ENCODE measurements at places on chromosomes 13 and 19.

GRCh38 chr19:12937093-12937926, 1.1 kb upstream of the CALR start:
- DNase-seq = no peak

GRCh38 chr19:45766869-45767346, 2.1 kb downstream of the SIX5 start:
- DNase-seq = no peak

DNA sequence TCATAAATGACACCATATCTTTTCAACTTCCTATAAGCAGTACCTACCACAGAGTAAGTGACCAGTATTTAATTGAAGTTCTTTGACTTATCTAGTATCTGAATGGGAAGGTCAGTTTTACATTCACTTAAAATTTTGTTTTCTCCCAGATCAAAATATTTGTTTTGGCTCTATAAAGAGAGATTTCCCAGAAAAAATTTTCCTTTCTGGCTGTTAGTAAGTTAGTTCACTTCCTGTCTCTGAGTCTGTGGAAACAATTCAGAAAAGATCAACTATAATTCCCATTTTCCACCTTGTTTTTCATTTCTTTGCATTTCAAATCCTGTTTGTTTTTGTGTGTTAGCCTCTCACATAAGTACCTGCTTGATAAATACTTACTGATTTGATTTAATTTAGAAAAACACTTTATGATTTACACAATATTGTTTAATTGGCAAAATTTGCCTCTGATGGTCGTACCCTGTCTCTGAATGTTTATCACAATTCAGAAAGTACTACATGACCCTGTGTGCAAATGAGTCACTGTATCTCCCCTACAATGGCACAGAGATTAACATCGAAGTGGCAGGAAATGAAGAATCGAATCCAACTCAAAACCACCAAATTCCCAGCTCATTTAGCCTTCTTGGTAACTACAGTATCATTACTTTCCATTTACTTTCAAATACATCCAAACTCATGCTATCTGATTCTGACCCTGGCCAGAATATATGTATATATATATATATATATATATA, 15.4 kb upstream of the MED4 start:
- DNase-seq = no peak

DNA sequence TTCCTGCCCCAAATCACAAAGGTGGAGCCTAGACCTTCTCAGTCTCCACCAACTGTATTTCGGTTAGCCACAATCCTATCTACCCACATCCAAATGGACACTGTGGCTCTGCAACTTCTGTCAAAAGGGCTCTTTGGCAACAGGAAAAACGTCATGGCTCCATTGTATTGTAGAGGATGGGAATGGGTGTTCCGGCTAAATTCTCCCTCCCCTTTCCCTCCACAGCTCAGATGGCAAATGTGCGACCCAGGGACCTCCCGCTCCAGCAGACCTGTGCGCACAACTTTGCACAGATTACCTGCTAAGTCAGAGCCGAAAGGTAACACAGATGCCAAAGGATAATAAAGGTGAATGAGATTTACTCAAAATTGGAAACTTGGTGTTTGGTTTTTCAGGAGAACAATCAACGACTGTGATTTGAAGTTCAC, 968 bp upstream of the KL start:
- no peak for DNase-seq

- DNase-seq = peak; percentile 54
These were observed 1339.4 kb downstream of the EFNB2 start for GRCh38 chr13:105196052-105196451.

DNA sequence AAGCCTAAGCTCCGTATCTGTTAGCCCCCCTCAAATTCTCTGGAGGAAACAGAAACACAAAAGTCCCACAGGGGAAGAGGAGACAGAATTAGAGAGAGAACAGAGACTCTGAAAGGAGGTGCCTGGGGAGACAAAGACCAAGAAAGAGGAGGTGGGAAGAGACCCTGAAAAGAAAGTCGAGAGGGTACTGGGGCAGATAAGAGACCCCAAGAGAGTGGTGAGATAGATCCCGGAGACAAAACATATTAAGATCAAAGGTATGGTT, 915 bp upstream of the GRWD1 start:
- no peak for DNase-seq

DNA sequence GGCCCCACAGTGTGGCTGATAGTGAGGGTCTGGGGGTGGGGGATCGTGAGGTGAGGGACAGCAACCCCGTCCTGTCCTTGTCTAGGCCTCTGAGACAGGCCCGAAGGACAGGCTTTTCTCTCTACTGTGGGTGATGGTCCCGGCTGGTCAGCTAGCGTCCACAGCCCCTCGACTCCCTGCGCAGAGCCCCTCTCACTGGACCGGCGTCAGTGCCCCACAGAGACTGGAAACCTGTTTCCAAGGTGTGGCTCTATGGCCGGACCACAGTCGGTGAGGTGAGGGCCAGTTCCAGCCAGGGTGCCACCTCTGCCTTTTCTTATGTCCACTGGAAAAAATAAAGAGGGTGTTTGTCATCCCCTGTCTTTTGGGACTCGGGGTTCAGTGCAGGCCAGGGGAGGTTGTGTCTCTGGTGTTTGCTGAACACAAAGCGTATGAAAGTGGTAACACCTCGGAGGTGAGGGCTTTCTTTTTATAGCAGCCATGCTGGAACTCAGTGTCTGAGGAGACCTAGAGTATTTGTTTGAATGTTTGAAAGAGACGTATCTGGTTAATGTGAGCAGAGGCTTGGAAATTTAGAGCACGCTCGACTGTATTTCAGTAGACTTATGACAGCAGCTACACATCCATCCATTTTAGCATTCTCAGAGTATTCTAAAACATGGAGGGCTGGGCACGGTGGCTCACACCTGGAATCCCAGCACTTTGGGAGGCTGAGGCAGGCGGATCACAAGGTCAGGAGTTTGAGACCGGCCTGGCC, 22.8 kb downstream of the ATP11A start:
- no peak for DNase-seq

GRCh38 chr13:98803111-98803561, 50.7 kb upstream of the SLC15A1 start:
- DNase-seq = no peak

GRCh38 chr13:41017817-41018601, 1.1 kb downstream of the ELF1 start:
- no peak for DNase-seq

- no peak for DNase-seq
These were observed 1136.0 kb downstream of the PCDH17 start for GRCh38 chr13:58767566-58767965.

DNA sequence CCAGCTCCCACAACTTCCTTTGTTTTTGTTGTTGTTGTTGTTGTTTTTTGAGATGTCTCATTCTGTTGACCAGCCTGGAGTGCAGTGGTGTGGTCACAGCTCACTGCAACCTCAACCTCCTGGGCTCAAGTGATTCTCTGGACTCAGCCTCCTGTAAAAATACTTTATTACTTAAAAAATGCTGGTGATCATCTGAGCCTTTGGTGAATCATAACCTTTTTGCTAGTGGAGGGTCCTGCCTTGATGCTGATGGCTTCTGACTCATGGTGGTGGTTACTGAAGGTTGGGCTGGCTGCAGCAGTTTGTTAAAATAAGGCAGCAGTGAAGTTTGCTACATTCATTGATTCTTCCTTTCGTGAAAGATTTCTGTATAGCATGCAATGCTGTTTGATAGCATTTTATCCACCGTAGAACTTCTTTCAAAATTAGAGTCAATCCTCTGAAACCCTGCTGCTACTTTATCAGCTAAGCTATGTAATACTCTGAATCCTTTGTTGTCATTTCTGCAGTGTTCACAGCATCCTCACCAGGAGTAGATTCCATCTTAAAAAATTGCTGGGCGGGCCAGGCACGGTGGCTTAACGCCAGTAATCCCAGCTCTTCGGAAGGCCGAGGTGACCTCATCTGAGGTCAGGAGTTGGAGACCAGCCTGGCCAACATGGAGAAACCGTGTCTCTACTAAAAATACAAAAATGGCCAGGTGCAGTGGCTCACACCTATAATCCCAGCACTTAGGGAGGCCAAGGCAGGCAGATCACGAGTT, 18.0 kb downstream of the ARHGAP35 start:
- DNase-seq = peak; percentile 80

- DNase-seq = peak; percentile 29
These were observed 606 bp downstream of the ERCC5 start for GRCh38 chr13:102846261-102847015.

GRCh38 chr19:46201454-46202310, 27.9 kb upstream of the IGFL1 start:
- DNase-seq = no peak

DNA sequence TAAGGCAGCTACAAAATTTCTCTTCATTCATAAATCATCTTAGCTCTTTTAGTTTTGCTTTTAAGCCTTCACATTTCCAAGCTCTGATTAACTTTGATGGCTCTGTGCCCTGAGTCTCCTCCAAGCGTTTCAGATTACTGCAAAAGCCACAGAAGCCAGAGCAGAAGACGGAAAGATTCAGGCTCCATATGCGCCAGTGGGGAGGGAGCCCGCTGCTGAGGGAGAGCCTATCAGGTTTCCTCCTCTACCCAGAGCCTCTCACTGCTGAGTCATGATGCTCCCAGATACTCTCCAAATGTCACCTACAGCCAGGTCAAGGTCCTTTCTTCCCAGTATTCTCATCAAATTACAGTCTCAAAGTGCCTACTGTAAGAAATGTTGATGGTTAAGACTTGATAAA, 193.6 kb downstream of the RAP2A start:
- DNase-seq = peak; percentile 84

- no peak for DNase-seq
These were observed 183.0 kb downstream of the KCTD12 start for GRCh38 chr13:76703216-76703615.

DNA sequence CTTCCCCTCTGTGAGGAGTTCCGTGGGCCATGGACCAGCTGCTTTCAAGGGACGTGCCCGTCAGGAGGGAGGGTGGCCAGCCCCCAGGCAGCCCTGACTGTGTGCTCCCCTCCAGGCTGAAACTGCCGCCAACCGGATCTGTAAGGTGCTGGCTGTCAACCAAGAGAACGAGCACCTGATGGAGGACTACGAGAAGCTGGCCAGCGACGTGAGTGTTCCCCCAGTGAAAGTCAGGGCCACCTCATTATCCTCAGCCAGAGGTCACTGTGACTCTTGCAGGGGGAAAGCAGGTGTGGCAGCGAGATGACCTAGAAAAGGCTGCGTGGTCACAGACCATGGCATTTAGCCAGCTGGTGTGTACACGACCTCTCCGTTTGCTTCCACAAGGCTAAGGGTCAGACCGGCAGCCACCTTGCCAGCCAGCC, 29.9 kb downstream of the CAPN12 start:
- no peak for DNase-seq

GRCh38 chr19:52592301-52592700, 22.2 kb downstream of the ZNF701 start:
- no peak for DNase-seq

DNA sequence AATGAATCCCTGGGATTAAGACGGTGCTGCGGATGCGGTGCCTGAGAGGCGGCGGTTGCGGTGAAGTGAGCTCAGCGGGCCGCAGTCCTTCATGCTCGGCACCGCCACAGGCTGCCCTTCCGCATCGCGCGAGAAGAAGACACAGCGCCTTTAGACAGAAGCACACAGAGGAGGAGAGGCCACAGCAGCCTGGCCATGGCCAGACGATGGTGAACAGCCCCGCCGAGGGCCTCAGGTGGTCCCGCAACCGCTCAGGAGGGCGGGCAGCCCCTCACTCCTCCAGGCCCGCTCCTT, 459.2 kb downstream of the MYO16 start:
- DNase-seq = no peak

GRCh38 chr13:36919833-36920615, at the start of gene SMAD9:
SMAD9 (minus strand) TSS chr13:36920238; CDS start chr13:36879689, 40,549 bp downstream.
- DNase-seq = peak; percentile 69

DNA sequence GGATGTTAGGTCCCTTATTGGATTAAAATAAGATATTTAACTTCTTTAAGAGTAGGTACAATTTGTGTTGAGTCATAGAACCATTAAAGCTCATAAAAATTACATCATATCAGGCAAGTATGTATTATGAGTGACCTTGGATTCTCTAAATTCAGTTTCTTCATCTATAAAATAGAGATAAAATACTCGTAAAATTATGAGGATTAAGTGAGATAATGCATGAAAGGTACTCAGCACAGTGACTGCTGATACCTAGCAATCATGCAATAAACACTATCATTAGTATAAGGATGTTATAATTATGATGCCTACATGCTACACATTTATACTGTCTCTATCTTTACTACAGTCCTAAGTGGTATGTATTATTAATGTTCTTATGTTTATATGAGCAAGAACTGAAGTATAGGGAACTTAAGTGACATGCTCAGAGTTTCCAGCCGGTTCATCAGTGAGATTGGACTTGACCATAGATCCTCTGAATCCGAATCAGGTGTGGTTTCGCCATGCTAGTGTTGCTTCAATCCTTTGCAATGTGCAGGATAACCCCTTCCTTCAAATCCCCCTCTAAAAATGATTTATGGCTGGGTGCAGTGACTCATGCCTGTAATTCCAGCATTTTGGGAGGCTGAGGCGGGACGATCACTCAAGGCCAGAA, 22.9 kb upstream of the FRY start:
- no peak for DNase-seq

- no peak for DNase-seq
These were observed at the start of gene GRIK5 for GRCh38 chr19:42069619-42070351. GRIK5 (minus strand) TSS chr19:42070206; CDS start chr19:42065770, 4,436 bp downstream.

- peak; percentile 15 for DNase-seq
These were observed 25.6 kb upstream of the PCCA start for GRCh38 chr13:100063333-100063732.

GRCh38 chr19:29532097-29532496, 6.3 kb downstream of the VSTM2B start:
- DNase-seq = no peak

GRCh38 chr19:11304936-11305335, 9.0 kb downstream of the TSPAN16 start:
- no peak for DNase-seq

- no peak for DNase-seq
These were observed 9.6 kb upstream of the RSPH6A start for GRCh38 chr19:45824531-45825262.

DNA sequence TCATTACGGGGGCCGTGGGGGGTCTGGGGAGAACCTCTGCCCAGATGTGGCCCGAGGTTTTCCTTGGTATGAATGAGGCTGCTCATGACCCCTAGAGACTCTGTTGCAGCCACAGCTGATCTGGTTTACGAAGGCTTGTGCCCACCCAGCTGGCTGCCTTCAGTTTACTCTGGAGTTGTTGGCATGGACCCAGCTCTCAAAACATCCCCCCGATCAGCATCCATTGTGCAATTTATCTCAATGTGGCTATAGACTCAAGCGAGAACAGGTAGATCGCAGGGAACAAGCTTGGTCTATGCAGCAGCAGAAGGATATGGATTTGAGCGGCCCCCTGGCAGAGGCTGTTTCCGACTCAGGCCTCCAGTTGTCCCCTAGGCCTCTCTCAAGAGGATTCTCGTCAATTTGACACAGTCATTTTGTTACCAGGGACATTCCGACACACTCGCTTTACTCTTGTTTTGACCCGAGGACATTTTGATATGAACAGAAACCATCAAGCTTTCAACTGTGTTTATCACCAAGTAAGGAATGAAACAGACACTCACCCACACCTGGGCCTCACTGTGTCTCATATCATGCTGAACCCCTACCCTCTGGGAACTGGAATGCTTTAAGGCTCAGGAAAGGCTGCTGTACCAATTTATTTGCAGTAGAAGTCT, 161.5 kb downstream of the KATNAL1 start:
- no peak for DNase-seq

GRCh38 chr19:39558624-39559117, 18.7 kb upstream of the EID2 start:
- DNase-seq = no peak

GRCh38 chr13:97212601-97213040, 9.5 kb upstream of the MBNL2 start:
- DNase-seq = peak; percentile 43
